ENCODE measurements at places on chromosomes 11 and 22.

GRCh38 chr11:66238786-66239413 is 29.5 kb upstream of the RAB1B start:
- no peak for DNase-seq

DNA sequence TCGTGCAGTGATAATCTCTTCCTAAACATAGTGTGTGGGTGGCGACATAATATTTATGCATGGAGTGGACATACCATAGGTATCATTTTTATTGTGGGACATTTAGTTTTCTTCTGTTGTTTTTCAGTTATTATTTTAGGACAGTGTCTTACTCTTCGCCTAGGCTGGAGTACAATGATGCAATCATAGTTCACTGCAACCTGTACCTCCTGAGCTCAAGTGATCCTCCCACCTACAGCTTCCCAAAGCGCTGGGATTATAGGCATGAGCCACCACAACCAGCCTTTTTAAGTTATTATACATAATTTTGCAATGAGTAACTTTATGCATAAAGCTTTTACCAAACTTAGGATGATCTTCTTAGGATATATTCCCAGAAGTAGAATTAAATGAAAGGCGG is 2.7 kb downstream of the SRRD start:
- no peak for DNase-seq

DNA sequence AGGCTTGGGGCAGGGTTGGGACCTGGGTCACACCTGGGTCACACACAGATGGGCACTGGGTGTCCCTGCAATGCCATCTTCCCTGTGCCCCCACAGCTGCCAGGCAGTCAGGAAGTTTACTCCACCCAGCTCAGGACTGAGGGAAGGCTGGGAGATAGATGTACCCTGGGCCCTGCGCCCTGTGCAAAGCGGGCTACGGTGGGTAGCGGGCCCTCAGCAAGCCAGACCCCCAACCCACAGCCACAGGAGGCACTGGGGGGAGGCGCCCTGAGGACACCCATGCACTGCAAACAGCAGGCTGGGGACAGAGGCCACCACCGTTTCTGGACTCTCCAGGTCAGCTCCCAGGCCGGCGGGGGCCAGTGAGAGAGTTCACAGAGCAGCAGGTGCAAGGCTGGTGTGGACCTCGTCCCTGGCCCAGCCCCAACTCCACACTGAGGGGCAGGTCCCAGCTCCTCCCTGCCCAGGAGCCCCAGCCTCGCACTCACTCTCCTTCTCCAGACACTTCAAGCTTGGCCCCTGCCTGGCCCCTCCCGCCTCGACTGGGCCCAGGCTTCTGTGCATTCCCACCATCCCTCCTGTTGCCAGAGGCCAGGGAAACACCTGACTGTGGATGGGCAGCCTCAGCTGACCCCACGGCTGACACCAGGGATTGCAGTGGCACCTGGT is 4.9 kb downstream of the DUSP8 start:
- DNase-seq, result no peak

GRCh38 chr22:43188829-43189545 is 2.1 kb upstream of the TTLL12 start:
- DNase-seq, result no peak

GRCh38 chr22:37526376-37526775 is 7.2 kb upstream of the CARD10 start:
- DNase-seq, result no peak

- DNase-seq, result no peak
Measured at GRCh38 chr22:17860220-17860965, 86.1 kb upstream of the BID start.

DNA sequence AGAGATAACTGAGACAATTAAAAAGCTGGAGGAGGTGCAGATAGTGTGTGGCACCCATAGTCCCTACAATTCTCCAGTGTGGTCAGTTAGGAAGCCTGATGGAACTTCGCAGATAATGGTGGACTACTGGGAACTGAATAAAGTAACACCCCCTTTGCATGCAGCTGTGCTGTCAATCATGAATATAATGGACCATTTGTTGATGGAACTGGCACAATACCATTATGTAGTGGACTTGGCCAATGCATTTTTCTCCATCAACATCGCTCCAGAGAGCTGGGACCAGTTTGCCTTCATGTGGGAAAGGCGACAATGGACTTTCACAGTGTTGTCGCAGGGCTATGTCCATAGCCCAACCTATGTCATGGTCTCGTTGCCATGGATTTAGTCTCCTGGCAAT is 324.2 kb downstream of the TMEM135 start:
- no peak for DNase-seq

DNA sequence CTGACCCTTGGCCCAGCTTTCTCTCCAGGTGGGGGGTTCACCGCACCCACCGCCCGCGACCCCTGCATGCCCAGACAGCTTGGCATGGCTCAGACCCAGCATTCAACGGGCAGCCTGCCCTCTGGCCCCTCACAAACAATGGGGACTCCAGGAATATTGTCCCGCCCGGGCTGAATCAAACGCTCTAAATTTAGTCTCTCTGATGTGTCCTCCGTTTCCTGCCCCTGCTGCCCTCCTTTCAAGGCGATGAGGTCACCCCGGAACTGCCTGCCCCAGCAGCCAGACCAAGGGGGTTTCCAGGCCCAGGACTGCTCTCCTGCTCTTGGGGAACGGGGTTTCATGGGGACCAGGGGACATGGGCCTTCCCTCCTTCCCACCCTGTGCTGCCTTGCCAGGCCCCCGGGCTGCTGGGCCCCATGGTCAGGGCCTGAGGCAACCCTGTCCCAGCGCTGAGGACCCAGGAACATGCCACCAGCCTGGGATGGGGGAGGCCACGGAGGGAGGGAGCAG is 10.1 kb upstream of the PDGFB start:
- DNase-seq, result peak; percentile 62

- no peak for DNase-seq
Measured at GRCh38 chr22:45543243-45543642, 40.6 kb downstream of the FBLN1 start.
